ENCODE measurements at places on chromosomes 1 and 21.
A peak's percentile ranks its signal among the peaks of the same experiment; 100 is the strongest.

DNA sequence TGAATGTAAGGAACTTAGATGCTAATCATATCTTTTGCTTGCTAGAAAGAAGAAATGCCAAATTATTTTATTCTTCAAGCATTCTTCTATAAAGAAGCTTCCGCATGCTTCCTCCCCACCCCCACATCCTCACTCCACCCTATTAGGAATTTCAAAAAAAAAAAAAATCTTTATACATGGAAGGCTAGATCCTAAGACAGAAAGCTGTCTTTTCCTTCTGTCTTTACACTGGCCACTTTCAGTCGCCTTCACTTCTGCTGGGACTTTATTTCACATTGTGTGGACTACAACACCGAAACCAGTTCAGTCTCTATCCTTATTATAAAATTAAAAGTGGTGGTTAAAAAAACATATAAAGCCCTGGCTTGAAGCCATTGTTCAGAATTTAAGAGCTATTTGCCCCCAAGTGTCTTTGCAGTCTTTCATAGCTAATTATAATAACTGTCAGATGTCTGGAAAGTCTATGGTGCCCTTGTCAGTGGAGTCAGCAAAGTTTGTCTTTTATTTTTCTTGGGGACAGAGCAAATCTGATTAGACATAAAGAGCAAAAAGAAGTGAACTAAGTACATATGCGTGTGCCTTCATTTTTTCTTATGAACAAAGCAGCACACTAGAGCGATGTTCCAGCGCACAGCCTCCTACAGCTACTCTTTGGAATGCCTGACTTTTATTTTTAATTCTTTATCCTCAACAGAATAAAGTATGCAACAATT lies 297.7 kb downstream of the PTPRC start:
- no peak for DNase-seq

DNA sequence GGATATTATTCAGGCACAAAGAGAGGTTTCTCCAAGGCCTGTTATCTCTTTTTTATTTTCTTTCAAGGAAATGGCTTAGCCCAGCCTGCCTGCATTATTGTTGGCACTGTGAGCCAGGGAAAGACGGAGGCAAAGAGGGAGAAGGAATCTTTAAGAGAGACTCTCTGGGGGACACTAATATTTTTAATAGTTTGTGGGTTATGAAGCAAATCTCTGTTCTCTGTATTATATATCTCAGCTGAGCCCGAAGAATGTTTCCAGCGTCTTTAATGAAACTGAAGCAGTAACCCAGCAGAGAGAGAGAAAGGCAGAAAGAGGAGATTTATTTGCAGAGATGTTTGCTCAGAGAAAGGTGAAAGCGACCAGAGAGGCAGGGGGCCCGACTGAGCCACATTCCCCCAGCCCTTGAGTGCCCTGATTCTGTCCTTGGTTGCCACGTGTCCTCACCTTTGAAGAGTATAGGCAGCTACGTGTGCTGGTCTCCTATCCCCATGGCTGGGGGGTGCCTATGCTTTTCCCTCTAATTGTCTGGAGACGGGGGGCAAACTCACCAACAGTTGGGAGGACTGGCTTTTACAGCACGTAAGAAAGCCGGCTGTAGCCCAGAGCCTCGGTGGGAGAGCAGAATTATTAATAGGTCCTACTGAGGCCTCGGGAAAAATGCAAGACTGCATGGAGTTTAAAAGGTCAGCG lies 166.4 kb downstream of the TRABD2B start:
- no peak for DNase-seq

DNA sequence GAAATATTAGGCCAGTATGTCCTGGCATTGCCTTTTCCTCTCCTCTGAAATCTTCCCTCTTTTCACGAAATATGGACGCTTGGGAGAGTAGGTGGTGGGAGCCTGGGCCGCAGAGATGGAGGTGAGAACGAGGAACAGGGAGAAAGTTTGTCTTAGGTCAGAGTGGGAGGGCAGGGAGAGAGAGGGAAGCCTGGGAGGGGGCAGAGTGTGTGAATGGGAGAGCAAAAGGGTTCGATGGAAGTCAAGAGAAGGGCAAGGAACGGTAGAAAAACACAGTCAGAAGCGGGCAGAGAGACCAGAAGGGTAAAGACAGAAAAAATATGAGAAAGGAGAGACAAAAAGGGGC lies 1.2 kb downstream of the TRABD2B start:
- no peak for DNase-seq

GRCh38 chr1:45008516-45008915 lies 2.6 kb downstream of the HECTD3 start:
- no peak for DNase-seq

DNA sequence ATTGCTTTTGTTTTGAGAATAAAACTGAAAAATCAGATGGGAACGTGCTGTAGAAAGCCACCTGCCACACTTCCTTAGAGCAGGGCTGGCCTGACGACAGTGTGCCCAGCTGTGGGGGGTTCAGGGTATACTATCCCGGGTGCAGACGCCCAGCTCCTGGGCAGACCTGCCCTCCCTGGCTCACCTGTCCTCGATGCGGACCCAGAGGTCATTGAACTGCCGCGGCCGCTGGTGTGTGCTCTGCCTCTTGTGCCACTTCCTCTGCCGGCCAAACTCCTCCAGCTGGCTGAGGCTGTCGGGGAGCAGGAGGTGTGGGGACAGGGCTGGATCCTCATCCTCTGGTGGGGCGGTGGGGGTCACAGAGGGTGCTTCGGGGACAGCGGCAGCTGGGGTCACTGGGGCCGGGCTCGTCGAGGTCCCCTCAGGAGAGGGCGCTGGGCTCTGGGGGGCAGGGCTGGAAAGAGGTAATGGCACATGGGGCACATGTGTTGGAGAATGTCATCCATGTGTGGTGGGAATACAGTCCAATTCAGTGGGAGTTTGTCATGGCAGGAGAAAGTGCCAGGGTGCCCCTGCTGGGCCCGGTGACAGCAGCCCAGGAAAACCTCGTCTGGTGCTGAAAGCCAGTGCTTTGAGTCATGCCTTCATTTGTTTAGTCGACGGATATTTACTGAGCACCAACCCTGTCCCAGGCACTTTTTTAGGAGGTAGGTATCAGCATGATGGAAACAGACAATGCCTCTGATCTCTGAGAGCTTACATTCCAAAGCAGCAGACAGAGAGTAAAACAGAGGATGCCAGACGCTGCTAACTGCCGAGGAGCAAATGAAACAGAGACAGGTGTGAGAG lies 222.0 kb downstream of the TRABD2B start:
- no peak for DNase-seq

- DNase-seq: no peak
Observed at GRCh38 chr1:33946836-33947235, 83.0 kb downstream of the HMGB4 start.

- DNase-seq: no peak
Observed at GRCh38 chr1:36112823-36113222, 12.2 kb downstream of the COL8A2 start.

GRCh38 chr21:43352568-43353281 lies 74.2 kb downstream of the SIK1 start:
- no peak for DNase-seq

- no peak for DNase-seq
Observed at GRCh38 chr1:100581096-100581705, 43.3 kb downstream of the GPR88 start.

GRCh38 chr1:37840711-37841110 lies 18.7 kb downstream of the MTF1 start:
- DNase-seq: no peak

- DNase-seq: no peak
Observed at GRCh38 chr1:1285102-1285571, 4.9 kb downstream of the SCNN1D start.

DNA sequence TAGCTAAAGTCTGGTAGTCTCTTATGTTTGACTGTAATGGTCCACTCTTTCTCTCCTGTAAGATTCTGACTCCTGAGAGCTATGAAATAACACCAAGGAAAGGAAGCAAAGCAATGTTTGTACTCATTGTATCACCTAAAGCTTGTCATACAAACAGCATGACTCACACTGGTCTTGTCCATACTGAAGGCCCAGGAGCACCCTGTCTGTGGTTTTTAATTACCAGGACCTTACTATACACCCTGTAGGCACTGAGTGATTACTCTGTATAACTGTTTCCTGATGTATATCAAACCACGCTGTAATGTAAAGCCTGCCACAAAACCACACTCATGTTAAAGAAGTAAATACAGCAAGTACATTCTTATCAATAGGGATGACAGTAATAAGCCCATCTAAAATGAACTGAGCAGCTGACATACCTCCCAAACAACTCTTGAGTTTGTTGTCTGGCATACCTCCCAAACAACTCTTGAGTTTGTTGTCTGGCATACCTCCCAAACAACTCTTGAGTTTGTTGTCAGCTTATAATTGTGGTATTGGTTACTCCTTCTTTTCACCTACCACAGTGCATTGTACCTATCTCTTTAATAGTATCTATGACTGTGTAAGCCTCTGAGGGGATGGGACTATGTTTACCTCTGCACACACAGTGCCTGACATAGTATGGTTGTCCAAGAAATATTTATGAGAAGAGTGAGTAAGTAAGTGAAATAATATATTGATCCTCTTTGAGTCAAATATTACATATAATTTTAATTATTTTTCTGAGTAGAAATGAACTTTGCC lies 11.6 kb upstream of the TNFSF18 start:
- peak; percentile 46 for DNase-seq

DNA sequence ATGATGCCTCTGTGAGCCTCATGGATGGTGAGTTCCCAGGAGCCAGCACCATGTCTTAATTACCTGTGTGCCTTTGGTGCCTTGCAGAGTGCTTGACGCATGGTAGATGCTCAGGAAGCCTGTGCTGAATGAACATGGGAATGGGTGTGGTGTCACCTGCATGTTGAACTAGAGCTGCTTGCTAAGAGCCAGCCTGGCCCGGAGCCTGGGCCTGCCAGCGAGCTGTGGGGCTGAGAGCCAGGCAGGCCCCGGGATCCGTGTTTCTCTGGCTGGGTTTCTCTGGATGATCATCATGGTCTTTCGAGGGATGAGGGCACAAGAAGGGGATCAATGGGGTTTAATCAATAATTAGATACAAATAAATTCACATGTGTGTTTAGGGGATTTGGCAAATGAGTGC lies 6.7 kb upstream of the TEX35 start:
- DNase-seq: no peak

DNA sequence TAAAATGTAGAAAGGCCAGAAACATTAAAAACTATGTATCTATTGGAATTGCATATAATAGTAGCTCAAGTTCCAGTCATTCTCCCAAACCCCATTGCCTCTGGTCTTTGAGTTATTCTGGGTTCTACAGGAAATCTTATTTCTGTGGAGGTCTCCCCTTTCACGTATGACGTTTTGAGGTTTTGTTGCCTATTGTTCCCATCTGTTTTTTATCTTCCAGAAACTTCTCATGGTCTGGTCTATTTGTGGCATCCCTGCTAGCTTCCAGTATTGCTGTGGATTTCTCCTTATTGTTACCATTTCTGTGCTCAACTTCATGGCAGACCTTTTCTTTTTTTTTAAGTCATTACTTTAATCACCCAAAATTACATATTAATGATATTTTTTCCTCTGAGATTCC lies 43.3 kb downstream of the DTL start:
- no peak for DNase-seq

DNA sequence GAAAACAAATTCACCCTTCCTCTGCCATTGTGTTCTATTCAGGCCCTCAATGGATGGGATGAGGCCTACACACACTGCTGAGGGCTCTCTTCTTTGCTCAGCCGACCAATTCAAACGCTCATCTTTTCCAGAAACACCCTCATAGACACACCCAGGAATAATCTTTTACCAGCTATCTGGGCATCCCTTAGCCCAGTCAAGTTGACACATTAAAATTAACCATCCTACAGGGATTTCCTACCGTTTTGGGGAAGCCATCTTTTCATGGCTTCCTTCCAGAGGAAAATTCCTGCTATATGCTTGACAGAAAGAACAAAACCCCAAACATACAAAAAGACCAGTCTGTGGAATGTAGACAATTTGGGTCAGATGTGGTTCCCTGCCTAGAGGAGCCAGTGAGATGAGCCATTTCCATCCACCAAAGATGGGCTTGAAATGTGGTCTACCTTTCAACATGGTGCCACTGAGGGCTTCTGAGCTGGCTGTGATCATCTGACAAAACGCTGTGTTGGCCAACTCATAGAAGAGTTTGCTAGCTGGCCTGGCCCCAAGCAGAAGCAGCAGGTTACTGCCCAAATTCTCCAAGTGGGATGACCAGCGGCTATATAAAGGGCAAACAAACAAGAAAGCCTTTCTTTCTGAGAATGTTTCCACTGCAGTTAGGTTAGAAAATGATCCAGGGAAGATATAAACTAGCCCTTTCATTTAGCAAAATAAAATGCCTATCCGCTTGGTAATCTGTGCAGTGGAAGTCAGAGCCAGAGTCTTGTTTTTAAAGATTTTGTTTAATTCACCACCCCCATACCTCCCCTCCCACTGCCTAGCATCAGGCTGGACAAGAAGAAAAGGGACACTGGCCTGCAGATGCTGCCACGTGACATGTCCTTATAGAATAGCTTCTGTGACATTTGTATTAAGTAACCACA lies 69.1 kb upstream of the MRPS6 start:
- DNase-seq: no peak

GRCh38 chr1:167747988-167748387 lies 26.2 kb downstream of the MPZL1 start:
- no peak for DNase-seq

GRCh38 chr1:221217029-221217428 lies 337.8 kb downstream of the HLX start:
- no peak for DNase-seq

DNA sequence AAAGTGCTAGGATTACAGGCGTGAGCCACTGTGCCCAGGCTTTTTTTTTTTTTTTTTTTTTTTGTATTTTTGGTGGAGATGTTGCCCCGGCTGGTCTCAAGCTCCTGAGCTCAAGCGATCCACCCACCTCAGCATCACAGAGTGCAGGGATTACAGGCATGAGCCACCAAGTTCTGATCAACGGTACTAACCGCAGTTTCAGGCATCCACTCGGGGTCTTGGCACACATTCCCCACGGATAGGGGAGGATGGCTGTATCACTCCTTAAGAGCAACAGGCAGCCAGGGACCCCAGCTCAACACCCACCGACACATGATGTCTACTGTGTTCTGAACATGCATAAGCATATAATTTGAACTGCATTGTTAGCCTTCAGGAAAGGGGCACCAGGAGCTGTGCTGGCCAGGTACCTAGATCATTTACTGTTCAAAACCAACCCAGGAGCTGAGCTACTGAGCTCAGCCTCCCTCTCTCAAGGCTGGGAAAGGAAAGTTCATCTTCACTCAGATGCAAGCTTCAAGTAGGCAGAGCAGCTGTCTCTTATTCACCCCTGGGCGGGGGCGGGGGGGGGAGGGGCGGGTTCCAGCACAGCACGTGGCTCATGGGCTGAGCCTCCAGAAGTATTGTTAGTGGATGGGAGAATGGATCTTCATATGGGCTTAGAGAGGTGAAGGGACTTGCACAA lies 24.7 kb downstream of the CAPZB start:
- no peak for DNase-seq

- no peak for DNase-seq
Observed at GRCh38 chr1:76625886-76626678, 241.2 kb upstream of the ST6GALNAC5 start.

DNA sequence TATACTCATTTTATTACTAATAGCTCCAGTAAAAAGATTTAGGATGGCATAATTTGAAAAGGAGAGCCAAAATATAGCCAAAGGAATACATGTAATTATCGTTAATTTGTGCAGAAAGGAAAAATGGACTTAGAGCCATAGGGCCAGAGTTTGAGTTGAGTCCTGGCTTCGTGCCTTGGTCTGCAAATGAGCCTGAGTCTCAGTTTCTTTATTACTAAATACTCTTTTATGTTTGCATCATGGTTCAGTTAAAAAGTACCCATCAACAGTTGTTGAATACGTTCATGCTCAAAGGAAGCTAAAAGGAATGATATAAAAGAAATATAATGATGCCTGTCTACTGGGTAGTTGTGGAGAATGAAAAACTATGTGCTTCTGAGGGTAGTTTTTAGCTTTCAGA lies 155.7 kb upstream of the FAM78B start:
- DNase-seq: no peak
